ENCODE measurements at places on chromosomes 2 and 18.

DNA sequence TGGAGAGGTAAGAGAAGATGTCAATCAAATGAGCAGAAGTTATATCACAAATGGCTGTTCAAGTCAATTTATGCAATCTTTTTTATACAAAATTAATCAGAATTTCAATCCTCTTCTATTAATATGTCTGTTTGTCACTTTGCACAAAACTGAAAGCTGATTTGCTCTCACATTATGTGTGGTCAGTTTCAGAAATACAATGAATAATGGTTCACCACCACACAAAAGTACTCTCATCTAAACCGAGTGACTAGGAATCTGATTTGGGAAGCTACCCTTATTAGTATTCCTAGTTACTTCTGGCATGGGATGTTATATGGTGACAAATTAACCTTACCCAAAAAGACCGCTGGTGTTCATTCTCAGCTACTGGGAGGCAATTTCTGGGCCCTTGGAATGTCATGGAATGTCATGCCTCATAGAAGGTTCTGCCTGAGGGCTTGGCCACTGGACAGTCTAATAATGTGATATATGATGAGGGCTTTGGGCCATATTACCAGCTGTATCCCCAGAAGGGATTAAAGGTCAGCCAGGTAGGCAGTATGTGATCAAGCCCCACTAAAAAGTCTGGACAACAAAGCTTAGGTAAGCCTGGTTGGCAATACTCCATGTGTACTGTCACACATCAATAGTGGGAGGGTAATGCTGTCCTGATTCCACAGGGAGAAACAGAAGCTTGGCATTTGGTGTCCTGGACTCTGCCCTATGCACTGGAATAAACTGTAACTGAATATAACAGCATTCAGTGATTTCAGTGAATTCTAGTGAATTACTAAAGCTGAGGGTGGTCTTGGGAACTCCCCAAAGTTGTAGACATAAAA lies 113.2 kb downstream of the PIGN start:
- no peak for DNase-seq

DNA sequence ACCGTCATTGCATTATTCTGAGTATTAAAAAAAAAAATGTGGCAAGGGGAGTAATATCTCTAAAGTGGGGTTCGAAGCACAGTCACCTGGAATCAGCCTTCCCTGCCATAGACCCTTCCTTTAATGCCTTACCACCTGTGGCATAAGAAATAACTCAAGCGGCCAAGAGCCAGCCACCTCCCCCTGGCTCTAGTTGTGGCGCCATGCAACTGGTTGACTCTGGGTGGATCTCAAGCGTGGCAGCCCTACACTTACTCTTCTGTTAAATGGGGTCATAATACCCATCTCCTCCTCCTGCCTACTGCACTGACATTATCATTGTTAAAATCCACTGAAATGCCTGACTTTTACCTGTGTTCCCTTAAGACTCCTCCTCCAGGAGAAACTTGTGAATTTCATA lies 175.8 kb downstream of the SMAD7 start:
- DNase-seq, result no peak

GRCh38 chr2:28045676-28046351 lies 155.3 kb downstream of the BABAM2 start:
- DNase-seq, result no peak

GRCh38 chr2:232362174-232362900 lies 16.2 kb upstream of the ALPP start:
- no peak for DNase-seq

GRCh38 chr2:39227628-39228412 lies 15.9 kb downstream of the CDKL4 start:
- peak; percentile 44 for DNase-seq

- DNase-seq, result no peak
Measured at GRCh38 chr2:233422649-233423551, 68.6 kb downstream of the DGKD start.

- no peak for DNase-seq
Measured at GRCh38 chr2:219073413-219074129, 12.8 kb upstream of the IHH start.

- no peak for DNase-seq
Measured at GRCh38 chr2:127584516-127585033, 49.1 kb downstream of the MYO7B start.

- DNase-seq, result no peak
Measured at GRCh38 chr2:116490511-116491145, 1323.9 kb upstream of the DDX18 start.

DNA sequence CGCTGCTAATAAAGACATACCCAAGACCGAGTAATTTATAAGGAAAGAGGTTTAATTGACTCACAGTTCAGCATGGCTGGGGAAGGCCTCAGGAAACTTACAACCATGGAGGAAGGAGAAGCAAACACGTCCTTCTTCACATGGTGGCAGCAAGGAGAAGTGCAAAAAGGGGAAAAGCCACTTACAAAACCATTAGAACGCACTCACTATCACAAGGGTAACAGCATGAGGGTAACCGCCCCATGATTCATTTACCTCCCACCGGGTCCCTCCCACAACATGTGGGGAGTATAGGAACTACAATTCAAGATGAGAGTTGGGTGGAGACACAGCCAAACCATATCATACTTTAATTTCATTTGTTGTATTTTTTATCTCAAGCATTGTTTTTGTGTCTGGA lies 67.5 kb downstream of the ATP9B start:
- no peak for DNase-seq

DNA sequence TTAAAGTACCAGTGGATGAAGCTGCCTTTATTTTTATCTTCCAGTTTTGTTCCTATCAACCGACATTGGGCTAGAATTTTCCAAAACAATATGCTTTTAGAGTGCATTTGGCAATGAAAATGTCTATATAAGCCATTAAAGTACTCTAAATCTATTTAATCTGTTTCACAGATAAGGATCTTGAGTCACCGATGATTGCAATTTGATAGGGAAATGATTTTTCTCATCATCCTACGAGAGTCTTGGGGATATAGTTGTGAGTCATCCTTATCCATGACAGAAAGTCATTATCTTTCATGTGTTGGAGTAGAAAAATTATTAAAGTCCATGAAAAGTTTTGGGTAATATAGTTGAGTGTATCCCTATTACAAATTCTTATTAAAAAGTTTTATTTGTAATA lies 26.1 kb downstream of the SLC39A10 start:
- no peak for DNase-seq

DNA sequence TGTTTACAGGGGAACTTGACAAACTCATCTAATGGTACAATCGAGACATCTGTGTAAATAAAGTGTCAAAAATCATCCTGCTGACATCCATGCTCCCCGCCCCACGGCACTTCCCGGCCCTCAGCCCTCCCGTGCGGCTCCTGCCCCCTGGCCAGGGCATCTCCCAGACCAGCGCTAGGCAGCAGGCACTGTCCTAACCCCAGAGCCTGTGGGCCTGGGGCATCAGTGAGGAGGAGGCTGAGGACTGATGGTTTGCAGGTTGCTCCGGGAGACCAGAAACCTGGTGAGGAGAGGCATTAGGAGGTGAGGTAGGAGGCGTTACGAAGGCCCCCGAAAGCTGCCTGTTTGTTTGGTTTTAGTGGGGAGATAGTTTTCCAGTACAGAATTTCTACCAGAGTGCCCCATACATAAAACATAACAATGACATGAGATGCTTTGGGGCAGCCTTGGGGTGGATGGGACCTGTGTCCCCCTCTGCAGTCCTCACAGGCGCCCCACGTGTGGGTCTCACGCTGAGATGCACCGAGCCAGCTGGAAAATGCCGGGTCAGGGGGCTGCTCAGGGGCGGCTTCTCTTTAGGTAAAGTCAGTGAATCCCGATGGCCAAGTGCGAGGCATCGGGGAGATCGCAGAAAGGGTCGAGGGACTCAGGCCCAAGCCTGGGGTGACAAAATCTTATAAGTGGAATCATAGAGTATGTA lies 114.2 kb downstream of the RTP5 start:
- DNase-seq, result no peak

GRCh38 chr2:231399853-231400680 lies 4.6 kb downstream of the B3GNT7 start:
- DNase-seq, result peak; percentile 52

GRCh38 chr2:216463148-216463547 lies 35.5 kb upstream of the RPL37A start:
- DNase-seq, result no peak

DNA sequence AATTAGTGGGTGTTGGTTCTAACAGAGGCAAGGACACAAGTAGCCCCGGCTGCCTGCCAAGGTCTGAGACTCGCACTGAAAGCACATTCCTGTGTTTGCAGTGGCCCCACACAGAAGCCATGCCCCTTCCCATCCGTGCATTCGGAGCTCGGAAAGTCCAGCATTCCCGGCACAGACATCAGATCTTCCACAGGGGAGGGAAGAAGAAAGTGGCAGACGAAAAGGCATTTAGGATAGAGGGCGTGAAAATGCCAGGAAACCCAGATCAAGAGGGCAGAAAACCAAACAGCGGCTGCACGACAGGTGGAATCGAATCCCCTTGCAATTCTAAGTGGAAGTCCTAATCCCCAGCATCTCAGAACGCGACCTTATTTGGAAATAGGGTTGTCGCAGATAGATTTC lies 105.5 kb upstream of the ASB18 start:
- DNase-seq, result peak; percentile 25

DNA sequence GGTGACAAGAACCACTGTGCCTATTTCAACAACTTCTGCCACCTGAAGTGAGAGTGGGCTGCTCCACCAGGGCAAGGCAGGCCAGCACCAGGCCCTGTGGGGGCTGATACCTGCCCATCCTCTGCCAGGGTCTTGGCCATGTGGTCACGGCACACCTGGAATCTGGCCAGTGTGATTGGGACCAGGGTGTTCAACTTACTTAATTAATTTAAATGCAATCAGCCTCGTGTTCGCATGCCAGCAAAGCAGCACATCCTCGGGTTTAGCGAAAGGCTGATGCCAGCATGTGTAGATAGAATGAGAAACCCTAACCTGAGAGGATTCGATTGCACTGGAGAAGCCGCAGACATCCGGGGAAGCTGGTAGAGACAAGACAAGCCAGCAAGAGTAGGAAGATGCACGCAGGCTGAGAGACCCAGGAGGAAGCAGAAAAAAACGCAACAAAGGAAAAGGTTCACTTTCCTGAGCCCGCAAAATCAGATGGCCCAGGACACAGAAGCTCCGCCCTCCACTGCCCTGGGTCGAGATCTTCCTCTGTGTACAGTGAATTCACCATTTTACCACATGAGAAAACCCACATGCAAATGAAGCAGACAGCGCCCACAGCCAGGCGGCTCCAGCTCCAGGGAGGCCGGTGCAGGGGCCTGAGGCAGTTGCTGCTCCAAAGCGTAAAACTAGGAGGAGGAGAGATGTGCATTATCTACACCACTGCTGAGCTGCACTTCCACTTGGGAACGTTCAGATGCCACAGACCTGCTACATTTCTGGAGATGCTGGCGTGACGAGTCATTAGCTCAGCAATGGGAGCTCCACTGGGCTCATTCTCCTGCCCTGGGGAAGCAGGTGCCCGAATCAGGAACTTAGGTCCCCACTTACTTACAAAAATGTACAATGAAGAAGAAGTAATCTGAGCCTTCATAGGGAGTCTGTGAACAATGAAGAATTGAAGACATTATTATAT lies 92.1 kb downstream of the TMEM18 start:
- DNase-seq, result no peak

- DNase-seq, result no peak
Measured at GRCh38 chr2:9809064-9809356, 34.3 kb upstream of the TAF1B start.

GRCh38 chr2:170121689-170122088 lies 56.3 kb upstream of the MYO3B start:
- no peak for DNase-seq

- DNase-seq, result no peak
Measured at GRCh38 chr18:10054366-10054765, 140.6 kb downstream of the VAPA start.

GRCh38 chr2:120775194-120775593 lies 39.5 kb downstream of the GLI2 start:
- no peak for DNase-seq

- no peak for DNase-seq
Measured at GRCh38 chr2:149828520-149829210, 241.1 kb upstream of the MMADHC start.

DNA sequence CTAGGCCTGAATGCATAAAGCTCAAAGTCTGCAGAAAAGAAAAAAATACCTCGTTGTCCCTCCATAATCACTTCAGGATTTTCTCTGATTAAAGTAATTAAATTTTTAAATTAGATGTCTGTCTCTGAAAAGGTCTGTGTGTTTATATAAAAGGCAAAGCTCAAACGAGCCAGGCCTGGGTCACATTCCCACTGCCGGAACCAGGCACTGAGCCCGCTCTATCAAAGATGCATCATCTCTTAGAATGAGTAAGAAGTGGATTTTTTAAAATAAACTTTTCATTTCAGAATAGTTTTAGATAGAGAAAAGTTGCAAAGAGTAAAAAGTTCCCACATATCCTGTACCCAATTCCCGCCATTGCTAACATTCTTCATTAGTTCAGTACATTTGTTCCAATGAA lies 202.1 kb upstream of the KYNU start:
- DNase-seq, result no peak

DNA sequence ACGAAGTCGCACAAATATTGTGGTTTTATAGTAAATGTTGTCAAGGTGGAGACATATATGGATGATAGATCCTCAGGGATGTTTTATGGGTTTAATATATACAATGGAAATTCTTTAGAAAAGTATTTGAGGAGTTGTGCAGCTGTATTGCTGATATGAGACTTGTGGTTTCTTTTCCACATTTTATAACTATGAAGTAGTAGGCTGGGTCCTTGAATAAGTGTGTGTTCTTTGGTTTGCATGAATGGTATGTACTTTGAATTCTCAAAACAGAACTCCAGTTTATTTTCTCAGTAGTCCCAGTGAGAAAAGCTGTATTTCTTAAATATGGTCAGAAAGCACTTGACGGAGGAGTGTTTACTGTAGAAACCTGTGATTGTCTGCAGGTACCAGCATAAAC lies 42.4 kb downstream of the PLCL1 start:
- DNase-seq, result no peak

- no peak for DNase-seq
Measured at GRCh38 chr2:877747-878146, 72.9 kb upstream of the SNTG2 start.
